Renal cortex interstitium (tissue), 15 donors: ENCODE measurements at places on chromosomes 1 and 21. TPM values are rescaled to one million over a fixed set of nuclear protein-coding genes. Genes with fewer than 3 reads are reported as not detected.

- peak; percentile 48 for DNase-seq
Observed at GRCh38 chr21:14215971-14216641, at the start of gene RBM11. Gene RBM11, plus strand, starts transcription at chr21:14216157. Its CDS starts 30 bp downstream, at chr21:14216187.

DNA sequence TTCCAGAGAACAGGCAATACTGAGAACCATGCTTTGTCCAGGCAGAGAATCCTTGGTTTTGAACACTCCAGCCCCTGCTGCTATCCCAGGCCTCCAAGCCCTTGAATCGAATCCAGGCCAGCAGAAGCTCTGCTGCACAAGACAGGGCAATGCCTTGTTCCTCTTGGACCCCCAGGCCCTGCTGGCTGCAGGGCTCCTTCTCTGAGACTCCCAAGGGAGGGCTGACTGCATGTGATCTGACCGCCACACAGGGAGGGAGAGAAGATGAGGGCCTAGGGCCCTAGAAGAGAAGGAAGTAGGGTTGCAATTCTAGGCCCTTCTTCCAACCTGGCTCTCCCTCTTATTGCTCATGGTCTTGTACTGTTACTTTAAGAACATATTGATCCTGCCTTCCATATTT lies 160.6 kb upstream of the EDN2 start:
- no peak for DNase-seq

The LAX1 gene
- polyA plus RNA-seq: 0.13 TPM

The MYBPH gene
- polyA plus RNA-seq: 0.30 TPM

DNA sequence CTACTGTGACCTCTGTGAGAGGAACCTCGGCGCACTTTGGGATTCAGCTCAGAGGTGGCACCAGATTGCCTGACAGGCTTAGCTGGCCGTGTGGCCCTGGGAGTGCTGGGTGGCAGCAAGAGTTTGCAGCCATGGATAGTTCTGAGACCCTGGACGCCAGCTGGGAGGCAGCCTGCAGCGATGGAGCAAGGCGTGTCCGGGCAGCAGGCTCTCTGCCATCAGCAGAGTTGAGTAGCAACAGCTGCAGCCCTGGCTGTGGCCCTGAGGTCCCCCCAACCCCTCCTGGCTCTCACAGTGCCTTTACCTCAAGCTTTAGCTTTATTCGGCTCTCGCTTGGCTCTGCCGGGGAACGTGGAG lies 67.5 kb downstream of the DISC1 start:
- no peak for DNase-seq

DNA sequence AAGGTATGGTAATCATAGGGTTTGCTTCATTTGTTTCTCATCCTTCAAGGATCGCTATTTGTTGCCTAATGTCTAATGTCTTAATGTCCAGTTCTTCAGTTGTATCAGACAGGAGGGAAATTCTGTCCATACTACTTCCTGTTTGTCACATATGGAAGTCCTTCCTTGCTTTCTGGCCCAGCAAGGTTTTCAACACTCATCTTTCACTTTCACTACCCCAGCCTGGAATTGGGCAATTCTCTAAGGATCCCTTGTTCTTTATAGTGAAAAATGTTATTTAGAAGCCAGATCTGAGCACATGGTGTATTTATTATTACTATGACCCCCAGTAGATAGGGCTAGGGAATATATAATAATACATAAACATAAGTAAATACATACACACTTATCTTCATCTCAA lies 50.6 kb upstream of the SLC35A3 start:
- DNase-seq: no peak

- no peak for DNase-seq
Observed at GRCh38 chr1:26965213-26965612, 4.9 kb upstream of the KDF1 start.

DNA sequence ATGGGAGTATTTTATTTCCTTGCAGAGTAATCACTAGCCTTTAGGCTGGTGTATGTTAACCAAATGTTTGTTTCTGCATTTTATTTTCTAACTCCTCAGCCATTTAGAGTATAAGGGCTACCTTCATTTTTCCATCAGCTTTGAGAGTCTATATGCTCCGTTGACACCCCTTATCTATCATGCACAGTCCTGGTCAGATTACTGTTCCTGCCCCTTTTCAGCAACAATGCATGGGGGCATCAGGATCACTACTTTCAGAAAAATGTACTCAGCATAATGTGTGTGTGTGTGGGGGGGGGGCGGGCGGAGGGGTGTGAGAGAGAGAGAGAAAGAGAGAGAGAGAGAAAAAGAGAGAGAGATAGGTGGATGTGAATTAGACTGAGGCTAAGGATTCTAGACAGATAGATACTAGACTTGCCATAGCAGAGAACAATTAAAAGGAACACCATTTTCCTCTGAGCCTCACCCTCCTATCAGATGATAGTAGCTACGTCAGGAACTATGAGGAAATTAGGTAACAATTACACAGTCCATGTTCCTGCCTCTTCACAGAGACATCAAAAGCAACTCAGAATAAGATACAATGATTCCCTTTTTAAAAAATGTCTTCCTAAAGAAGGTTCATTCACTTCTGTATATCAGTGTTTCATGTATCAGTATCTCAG lies 40.8 kb downstream of the FCER1A start:
- DNase-seq: no peak

The BTBD8 gene
- 7.7 TPM for polyA plus RNA-seq

DNA sequence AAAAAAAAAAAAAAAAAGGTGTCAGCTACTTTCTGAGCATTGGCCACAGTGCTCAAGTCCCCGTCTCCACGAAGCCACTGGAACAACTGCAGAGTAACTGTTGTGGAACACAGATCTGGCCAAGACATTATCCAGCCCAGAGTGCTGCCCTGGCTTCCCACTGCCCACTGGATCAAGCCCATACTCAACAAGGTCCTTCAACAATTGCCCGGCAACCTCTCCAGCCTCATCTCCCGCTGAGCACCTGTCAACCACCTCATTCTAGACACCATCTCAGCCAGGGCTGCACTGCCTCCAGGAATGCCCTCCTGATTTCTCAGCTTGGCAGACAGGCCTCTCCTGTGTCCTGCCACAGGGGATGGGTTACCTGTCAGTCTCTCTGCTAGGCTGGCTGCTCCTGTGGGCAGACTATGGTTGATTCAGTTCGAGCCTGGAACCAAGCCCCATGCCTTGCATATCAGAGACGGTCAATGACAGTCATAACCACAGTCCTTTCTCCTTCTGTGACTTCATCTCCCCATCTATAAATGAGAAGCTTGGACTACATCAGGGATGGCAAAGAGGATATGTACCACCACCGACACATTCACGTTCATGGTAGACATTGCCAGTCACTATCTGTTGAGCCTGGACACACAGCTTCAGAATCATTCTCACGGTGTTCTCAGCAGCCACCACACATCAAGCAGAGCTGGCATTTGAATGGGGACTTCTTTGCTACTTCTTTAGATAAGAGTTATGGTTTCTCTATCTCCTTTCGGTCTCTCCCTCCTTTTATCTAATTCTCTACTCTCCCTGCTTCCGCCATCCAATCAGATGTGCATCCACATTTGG lies 76.9 kb downstream of the MRPL37 start:
- DNase-seq: no peak

DNA sequence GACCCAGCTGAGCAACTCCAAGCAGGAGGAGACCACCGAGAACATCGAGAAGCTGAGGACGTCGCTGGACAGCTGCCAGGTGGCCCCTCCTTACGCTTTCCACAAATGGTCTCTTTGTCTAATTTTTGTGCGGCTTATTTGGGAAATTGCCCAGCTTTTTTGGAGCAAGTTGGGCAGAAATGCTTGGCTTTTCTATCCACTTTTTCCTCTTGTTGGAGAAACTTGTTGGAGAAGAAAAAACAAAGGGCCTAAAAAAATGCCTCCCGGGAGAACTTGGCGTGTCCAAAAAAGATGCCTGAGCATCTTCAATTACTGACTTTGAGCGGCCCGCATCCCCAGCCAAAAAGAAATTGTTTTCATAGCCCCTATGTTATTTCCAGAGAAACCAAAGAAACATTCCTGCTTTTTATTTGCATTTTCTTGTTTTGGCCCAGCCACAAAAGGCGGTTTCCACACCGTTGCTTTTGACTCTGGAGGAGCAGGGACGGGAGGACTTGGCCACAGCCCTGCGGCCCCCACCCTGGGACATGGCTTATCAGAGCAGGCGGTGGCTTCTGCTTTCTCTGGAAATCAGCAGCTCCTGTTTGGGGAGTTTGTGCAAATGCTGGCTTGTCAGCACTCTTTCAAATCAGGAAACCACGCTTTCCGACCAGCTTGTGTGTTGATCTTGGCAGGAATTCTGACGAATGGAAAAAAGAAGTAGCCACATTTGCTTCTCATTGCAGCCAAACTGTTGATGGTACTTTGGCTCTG lies 81.2 kb upstream of the EFHD2 start:
- no peak for DNase-seq
